AG09309 (cell line): ENCODE measurements at places on chromosomes 7 and 10.

GRCh38 chr10:3142146-3142875 lies 30.3 kb downstream of the PITRM1 start:
- DNase-seq: no peak

- no peak for DNase-seq
These were observed 83.6 kb downstream of the KCNMA1 start for GRCh38 chr10:77553966-77554365.

DNA sequence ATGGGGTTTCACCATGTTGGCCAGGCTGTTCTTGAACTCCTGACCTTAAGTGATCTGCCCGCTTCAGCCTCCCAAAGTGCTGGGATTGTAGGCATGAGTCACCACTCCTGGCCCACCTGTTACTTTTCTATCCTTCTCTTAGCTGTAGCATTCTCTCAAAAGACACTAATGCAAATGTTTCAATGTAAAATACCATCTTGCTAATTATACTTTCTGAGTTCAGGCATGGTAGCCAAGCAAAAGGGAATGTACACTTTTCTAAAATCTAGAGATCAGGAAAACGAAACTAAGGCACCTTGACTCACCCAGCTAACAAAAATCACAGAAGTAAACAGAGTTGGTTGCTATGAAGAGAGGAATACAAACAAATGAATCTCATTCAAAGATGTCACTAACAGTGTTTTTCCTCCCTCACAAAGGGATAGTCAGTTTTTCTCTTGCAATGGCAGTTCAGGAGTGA lies 401.0 kb upstream of the NRP1 start:
- no peak for DNase-seq

- no peak for DNase-seq
These were observed 8.5 kb downstream of the HNRNPA2B1 start for GRCh38 chr7:26191974-26192479.

- DNase-seq: no peak
These were observed 11.2 kb upstream of the SLC35B4 start for GRCh38 chr7:134327896-134328295.

DNA sequence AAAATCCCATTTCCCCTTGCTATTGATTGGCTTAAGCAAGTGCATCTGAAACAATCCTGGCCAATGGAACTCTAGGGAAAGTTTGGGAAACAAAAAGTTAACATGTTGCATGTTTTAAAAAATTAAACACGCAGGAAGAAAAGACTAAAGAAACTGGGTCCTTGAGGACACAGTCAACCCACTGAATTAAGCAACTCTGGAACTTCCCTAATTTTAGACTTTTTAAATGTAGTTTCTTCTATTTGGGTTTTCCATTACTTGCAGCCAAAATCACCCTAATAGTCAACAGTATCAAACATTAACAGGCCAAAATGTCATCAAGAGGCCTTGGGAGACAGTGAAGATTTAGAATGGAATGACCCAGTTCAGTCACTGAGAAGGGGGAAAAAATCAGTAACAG lies 40.6 kb downstream of the OSBPL3 start:
- no peak for DNase-seq

DNA sequence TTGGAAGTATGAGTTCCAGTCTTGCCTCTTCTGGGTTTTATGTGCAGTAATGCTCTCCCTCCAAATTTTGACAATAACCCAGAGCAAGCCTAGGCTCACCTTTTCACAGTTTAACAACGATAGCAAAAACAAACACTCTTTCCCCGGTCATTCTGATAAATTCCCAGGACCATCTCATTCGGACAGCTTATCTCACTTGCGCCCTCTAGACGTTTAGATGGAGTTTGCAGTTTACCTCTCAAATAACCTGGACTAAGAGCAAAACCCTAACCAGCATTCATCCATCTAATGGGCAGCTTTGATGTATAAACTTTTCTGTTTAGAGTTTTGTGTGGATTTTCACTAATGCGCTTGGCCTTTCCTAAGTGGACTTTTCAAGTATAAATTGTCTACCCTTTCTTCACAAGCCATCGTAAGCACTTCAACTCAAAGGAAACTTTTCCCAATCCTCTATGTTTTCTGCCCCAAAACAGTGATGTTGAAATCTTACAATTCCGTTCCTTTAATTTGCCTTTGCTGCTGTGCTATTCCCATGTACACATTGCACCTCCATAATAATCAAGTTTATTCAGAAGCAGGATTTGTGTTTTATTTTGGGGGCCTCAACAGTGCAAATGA lies 114.9 kb downstream of the HDAC9 start:
- no peak for DNase-seq

GRCh38 chr10:114653926-114654325 lies 4.1 kb downstream of the ABLIM1 start:
- DNase-seq: no peak

DNA sequence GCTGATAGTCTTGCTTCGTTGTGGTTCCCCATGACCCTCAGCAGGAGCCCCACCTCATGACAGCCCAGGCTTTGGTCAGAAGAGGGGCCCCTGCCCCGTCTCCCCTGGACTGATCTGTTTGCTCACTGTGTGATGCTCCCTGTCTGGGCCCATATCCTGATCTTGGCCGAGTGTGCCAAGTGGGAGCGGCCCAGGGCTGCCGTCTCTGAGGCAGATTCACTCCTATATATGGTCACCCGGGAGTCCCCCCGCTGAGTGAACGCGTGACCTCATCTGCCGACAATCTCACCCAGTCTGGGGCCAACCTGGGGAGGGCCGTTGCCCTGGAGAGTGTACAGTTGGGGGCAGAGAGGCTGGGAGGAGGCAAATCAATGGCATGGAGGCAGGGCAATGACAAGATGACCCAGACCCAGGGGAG lies 34.5 kb downstream of the PPIF start:
- DNase-seq: peak; percentile 58

DNA sequence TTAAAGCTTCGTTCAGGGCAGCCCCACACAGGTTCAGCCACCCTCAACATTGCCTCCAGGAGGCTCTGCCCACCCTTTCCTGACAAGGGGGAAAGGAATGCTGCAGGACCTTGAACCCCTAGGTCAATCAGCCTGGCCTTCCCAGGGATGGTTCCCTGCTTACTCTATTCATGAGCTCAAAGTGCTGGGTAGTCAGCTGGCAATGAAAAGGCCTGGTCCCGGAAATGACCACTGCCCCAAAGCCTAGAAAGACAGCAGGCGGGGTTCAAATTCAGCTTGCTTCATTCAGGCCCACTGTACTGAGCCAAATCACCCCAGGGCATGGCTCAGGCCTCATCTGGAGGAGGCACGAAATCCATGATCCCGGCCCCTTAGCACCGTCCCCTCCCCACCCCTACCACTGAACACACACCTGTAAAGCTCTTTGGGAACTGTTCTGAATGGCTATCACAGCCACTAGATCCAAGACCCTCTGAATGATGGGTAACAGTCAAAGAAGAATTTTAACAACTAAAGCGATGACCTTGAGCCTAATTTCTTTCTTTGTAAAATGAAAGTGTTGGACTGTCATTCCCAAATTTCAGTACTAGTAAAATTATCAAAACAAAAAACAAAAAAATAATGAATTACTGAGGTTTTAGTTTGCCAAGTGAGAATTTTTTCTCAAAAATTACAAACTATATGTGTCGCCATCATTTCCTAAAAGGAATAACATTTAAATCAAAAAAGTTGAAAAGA lies 1.0 kb downstream of the URGCP start:
- DNase-seq: no peak

GRCh38 chr10:90695915-90696676 lies 161.7 kb downstream of the HTR7 start:
- no peak for DNase-seq

- no peak for DNase-seq
These were observed 125.2 kb downstream of the TACC2 start for GRCh38 chr10:122113945-122114747.

- no peak for DNase-seq
These were observed 321.3 kb upstream of the GALNT17 start for GRCh38 chr7:70810558-70811139.

GRCh38 chr7:5630670-5631069 lies 150.8 kb downstream of the RNF216 start:
- DNase-seq: no peak
